ENCODE measurements at places on chromosomes 16 and 17. TPM values are rescaled to one million over a fixed set of nuclear protein-coding genes. Genes with fewer than 3 reads are reported as not detected.

DNA sequence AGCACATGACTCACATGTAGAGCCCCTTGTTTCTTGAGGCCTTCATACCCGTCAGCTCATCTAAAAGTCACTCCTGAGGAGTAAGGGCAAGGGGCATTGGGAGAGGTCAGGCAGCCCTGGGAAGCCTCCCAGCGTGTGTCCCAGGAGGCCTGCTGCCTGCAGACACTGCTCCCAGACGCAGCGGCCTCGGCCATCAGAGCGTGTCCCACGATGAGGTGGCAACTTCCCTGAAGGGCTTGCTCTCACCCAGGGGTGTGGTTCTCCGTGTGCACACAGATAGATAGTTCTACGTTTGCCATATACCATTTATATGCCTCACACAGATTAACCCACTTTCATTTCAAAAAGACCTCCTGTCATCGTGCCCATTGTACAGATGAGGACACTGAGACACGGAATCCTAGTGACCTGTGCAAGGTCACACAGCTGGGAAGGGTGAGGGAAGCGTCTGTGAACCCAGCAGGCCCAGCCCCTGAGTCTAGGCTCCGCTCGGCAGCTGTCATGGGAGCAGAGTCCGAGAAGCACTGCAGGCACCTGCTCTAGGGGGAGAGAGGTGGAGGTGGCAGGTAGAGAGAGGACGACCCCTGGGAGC is 8.3 kb downstream of the TUBB3 start:
- H3K36me3 ChIP-seq = no peaks in the 10 kb centered on the region
- H3K27ac ChIP-seq = no peak overlapping the region
- DNase-seq = no peak
- H3K4me1 ChIP-seq = no peaks in the 10 kb centered on the region
- H3K27me3 ChIP-seq = peaks cover 14% of the 10 kb centered on the region

- no peaks in the 10 kb centered on the region for H3K4me1 ChIP-seq
- peak; percentile 58 for DNase-seq
- H3K27me3 ChIP-seq = no peaks in the 10 kb centered on the region
- no peaks in the 10 kb centered on the region for H3K36me3 ChIP-seq
- H3K4me3 ChIP-seq = no peak overlapping the region
Measured at GRCh38 chr17:68384941-68385340, 72.4 kb downstream of the WIPI1 start.

The VKORC1 gene
- 165 TPM for total RNA-seq

- no peak overlapping the region for H3K4me3 ChIP-seq
- H3K4me1 ChIP-seq = peaks cover 18% of the 10 kb centered on the region
- peak; percentile 87 for DNase-seq
- peaks cover 45% of the 10 kb centered on the region for H3K36me3 ChIP-seq
- H3K27ac ChIP-seq = no peak overlapping the region
Measured at GRCh38 chr17:81101614-81102306, 63.5 kb upstream of the PVALEF start.

The C16orf89 gene
- total RNA-seq = 14.7 TPM

The TP53TG3B gene
- not detected for total RNA-seq

DNA sequence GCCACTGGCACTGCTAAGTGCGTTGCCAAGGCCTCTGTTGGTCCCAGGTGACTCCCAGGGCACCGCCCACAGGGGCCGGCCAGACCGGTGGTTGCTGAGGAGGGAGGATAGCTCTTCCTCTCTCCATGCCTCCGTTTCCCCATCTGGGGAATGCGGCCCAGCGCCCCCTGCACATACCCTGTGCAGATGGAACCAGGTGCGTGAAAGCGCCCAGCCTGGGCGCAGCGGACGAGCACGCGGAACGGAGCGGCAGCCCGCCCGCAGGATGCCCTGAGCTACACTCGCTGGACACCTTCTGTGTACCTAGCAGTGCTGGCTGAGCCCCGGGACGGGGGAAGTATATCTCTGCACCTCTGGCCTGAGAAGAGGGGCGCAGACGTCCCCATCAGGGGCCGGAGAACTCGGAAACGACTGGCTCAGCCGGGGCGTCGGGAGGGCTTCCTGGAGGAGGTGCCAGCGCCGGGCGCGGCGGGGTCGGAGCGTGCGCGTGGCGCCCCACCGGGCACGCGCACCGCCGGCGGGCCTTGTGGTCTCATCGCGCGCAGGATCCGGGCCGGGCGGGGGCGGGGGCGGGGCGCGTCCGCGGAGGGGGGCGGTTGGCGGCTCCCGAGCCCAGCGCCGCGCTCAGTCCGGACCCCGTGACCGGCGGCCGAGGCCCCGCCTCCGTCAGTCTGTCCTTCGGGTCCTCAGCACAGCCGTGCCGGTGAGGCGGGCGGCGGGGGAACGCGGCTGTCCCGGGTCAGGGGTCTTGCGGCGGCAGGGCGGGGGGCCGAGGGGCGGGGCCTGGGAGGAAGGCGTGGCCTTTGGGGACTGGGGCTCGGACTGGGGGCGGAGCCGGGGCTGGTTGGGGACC is at the start of the genes CCDC78 and HAGHL:
Gene CCDC78 (minus strand): TSS at position 6 of the 853 bp plus-strand sequence. CDS start 76 bp downstream, outside the sequence.
Gene HAGHL (plus strand): TSS at position 669 of the 853 bp plus-strand sequence. CDS start 404 bp downstream, outside the sequence.
- H3K36me3 ChIP-seq = no peaks in the 10 kb centered on the region
- DNase-seq = peak; percentile 81
- H3K4me1 ChIP-seq = peaks cover 34% of the 10 kb centered on the region
- no peak within 1 kb of the TSS for H3K27ac ChIP-seq

The AATF gene
- 38.3 TPM for total RNA-seq

The RPL23 gene
- 2,841 TPM for total RNA-seq

Data from sigmoid colon (tissue), 7 donors.